Cortex of kidney (tissue), 1 donor: ENCODE measurements at places on chromosomes 3 and 15.

DNA sequence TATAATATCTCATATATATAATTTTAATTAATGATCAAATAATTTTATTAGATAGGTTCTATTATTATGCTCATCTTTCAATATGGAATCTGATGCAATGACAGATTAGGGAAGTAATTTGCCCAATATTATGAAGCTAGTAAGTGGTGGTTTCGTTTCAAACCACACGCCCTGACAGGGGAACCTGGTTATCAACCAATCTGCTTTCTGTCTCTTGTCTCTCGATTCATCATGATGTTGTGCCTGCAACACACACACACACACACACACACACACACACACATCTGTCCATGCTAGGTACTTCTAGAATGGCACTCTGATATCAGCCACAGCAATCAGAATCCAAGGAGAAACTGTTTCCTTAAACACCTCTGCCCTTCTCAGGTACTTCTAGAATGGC lies 128.4 kb downstream of the ZBBX start:
- no peak for DNase-seq

- no peak for DNase-seq
Measured at GRCh38 chr15:57356178-57356577, 20.1 kb upstream of the CGNL1 start.

DNA sequence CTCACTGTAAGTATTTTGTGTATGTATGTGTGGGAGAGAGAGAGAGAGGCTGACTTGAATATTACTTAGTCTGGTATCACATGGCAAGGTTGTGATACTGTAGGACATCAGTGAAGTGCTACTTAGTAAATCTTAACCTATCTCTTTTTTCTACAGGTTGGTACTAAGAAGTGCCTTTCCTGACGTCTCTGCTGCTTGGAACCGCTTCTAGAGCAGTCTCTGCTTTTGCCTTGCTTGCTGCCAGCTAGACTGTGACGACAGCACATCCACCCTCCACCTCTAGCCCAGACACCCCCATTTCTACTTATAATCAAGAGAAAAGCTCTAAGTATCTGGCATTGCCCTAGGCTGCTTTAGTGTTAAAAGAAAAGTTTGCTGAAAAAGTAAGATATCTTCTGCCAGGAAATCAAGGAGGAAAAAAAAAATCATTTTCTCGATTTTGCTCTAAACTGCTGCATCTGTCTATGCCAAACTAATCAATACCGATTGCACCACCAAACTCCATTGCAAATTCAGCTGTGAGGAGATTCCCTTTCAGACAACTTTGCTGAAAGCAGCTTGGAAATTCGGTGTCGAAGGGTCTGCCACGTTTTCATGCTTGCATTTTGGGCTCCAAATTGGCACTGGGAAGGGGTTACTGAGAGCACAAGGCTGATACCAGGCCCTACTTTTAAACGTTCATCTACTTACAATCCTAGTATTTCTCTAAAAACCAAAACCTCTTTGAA lies 30.7 kb downstream of the MBNL1 start:
- DNase-seq, result no peak

DNA sequence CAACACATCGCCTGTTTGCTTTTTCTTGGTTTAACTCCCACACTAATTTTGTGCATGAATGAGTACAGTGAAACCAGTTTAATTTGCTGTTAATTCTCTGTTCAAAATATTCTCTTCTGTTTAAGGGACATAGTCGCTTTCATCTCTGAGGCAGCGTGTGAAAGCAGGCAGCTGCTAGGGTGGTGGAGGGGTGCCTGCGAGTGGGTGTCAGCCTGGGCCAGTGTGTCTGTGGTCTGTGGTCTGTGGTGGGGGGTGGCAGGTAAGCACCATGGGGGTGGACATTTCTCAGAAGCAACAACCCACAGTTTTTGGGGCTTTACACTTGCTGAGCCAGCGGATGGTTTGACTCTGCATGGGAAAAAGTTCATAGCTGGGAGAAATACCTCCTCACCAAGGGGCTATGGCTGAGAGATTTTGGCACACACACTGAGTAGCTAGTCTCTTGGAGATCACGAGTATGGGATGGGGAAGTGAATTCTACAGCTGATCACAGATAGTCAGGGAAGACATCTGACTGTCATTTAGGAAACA lies 109.2 kb downstream of the EPHB1 start:
- no peak for DNase-seq

DNA sequence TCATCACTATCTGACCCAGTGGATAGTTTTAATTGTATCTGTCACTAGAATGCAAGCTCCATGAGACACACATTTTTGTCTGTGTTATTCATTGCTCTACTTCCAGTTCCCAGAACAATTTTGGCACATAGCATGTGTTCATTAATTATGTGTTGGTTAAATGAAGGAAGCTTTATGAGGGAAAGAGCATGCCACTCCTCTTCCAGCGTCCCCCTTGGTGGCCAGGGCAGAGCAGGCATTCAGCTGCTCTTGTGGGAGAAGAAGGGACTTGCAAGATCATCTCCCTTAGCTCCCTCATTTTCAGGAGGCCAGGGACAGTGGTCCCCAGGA lies 489 bp upstream of the GALNT15 start:
- no peak for DNase-seq

DNA sequence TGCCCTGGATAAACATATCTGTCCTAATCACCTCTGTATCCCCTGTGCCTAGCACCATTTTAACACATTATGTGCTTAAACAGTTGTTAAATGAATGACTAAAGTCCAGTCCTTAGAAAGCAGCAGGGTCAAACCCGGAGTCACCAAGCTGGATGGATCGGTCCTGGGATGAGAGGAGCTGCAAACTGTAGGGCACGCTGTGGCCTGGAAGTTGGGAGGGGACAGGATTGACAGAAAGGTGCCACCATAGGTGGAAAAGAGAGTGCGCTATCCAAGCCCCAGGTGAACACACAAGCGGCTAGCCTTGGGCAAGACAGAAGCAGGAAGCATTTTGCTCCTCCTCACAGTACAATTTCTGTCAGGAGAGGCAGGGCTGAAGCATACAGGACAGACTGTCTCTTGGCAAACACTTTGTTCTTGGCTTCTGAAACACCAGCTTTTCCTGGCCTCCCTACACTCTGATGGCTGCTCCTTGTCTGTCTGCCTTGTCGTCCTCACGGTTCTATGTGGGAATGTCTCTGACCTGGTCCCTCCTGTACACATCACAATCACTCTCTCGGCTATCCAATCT lies 48.4 kb upstream of the KY start:
- DNase-seq, result no peak

- DNase-seq, result no peak
Measured at GRCh38 chr3:158532099-158532734, 38.8 kb upstream of the MLF1 start.

GRCh38 chr3:68924897-68925296 lies 7.5 kb downstream of the TAFA4 start:
- DNase-seq, result no peak

GRCh38 chr3:23038471-23038870 lies 164.7 kb upstream of the UBE2E2 start:
- no peak for DNase-seq

DNA sequence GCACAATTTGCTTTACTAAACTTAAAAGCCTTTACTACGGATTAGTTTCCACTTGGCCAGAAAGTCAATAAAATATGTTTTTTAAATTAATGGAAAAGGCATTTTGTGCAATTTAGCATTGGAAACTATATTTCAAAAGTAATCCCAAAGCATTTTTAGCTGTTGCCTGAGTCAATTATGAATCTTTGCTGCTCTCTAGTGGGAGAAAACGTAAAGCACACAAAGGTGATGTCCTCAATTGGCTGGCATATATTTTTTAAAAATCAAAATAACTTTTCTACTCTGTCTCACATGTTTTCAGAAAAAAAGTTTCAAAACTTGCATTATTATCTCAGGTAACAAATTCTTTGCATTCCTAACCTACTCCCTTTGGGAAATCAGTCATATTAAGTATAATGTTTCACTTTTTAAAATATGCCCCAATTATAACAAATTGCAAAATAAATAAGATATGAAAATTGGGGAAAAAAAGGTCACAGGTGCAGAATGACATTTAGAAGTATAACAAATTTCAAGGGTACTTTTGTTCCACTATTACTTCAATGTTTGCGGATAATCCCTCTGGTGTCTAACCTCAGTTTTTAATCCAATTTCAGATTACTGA lies 47.2 kb upstream of the TEX55 start:
- DNase-seq, result no peak

- no peak for DNase-seq
Measured at GRCh38 chr3:30934208-30934550, 39.7 kb upstream of the GADL1 start.

DNA sequence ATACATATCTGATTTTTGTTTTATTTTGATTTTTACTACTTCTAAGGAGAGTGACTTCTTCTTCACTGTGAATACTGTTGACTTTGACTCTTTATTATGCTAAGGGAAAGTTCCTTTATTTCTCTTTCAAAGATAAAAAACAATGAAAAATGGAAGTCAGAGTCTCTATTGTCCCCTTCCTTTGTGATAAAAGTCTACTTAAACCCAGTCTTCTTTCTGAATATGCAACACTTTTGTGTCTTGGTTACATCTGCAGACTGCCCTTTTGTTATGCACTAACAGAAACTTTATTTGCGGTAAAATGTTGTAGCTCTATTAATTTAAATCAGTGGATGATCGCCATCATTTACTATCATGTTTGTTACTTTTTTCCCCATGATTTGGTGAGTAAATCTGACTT lies 13.2 kb downstream of the PARP15 start:
- DNase-seq, result no peak

GRCh38 chr15:69497667-69498066 lies 45.0 kb downstream of the RPLP1 start:
- no peak for DNase-seq

DNA sequence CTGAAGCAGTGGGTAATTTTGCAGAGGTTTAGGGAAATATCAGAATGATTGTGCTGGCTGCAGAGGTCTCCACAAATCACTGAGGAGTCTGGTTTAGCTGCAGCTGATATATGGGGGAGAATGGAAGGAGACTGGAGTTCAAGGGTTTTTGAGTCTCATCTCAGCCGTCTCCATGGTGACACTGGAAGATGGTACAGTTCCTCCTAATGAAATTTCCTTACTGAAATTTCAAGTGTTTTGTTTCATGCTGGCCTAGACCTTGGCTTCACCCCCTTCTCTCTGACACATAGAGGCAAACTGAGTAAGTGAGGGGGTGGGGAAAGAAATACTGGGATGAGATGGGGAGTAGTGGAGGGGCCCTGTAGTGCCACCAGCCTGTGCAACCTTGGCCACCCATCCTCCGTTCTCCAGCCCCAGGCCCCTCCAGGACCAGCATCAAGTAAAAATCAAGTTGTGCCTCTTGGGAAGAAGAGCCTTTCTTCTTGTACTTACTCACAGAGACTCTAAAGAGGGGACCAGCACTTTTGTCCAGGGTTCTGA lies 17.8 kb upstream of the MORF4L1 start:
- no peak for DNase-seq

DNA sequence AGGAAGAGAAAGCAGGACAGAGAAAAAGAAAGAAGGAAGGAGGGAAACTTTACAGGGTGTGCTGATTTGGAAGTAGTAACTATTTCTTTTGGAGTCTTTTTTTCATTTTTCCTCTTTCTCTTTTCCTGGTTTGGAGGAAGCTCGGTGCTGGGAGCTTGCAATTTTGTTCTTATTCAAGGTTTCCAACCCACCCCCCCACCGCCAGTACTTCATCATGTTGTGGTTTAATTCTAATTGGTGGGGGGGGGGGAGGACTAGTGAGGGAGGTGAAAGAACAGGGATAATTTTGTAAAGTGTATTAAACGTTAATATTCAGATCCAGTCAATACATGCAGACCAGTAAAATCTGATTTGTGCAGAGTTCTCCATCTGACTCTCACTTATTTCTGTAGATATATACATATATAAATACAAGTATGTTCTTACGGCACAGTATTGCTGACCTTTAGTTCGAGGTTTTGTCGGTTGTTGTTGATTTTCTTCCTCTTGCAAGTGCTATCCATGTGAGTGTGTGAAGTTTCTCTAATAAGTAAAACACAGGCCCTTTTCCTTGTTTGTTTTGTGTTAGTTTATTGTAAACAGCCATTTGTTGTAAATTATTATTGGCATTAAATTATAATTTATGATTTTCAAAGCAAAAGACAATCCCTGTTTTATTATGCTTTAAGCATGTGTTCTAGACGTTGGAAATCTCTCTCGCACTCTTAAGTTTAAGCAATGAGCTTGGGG lies 9.3 kb downstream of the NR2F2 start:
- DNase-seq, result no peak

DNA sequence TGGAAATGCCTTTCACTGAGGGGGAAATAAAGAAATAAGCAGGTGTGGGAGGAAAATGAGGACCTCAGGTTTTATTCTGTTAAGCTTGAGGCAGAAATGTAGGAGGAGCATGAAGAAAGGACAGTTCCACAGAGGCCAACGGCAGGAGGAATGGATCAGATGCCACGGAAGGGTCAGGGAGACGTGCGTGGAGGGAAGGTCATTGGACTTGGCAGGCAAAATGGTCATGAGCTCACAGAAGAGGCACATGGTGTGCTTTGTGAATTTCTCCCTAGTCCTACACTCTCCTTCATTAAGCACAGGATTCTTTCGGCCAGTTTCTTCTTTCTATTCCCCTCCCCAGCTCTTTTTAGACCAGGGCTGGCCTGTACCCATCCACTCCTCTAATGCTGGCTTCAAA lies 32.5 kb upstream of the THSD4 start:
- DNase-seq, result no peak

DNA sequence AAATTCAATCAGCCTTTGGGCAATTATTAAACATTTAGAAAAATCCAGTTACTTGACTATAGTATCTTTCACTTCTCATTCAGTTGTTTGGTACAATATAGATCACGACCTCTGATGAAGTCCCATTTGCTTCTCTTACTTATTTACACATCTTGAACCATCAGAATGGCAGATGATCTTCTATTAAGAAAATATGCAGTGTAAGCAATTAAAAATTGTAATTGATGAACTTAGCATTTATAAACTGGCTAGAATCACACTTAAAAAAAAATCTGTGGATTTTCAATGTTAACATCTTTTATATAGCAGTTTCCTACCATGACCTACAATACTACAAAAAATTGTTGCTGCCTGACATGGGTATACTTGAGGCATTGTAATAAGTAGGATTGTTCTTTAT lies 395.5 kb upstream of the CNTN4 start:
- no peak for DNase-seq

GRCh38 chr3:68072062-68072461 lies 417.6 kb upstream of the SUCLG2 start:
- no peak for DNase-seq

- DNase-seq, result no peak
Measured at GRCh38 chr3:196661400-196661799, 21.9 kb downstream of the NRROS start.

DNA sequence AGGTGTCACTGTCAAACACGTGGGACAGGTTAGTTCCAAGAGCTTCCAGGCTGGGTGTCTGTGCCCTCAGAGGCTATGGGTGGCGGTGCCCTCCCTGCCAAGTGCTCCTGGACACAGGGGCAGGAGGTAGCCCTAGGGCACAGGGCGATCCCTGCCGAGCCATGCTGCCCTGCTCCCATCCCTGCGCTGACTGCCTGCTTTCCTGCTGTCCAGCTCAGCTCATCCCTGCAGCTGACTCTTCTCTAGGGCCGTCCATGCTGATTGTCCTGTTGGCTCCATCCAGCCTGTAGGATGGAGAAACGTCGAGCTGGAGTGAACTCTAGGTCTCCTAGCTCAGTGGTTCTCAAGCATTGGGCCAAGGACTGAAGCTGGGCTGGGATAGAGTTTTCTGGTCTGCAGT lies 3.7 kb downstream of the PDIA5 start:
- no peak for DNase-seq
